ENCODE measurements at places on chromosomes 11 and 22.

- no peak for DNase-seq
Measured at GRCh38 chr22:19519041-19519926, 4.9 kb downstream of the CLDN5 start.

DNA sequence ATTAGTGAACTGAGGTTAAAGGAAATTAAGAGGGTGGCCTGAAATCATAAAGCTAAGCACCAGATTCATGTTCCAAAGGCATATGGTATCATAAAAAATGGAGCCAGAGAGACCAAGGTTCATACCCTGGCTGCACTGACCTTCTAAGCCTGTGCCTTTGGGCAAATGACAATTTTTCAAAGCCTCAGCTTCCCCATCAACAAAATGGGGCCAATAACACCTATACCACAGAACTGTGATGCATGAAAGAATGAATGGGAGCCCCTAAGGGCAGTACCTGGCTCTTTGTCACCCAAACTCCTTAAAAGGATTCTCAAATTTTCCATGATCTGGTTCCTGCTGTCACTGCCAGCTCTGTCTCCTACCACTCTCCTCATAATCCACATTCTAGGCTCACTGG is 72.5 kb downstream of the RAB30 start:
- DNase-seq: no peak

GRCh38 chr11:114318361-114318760 is 22.2 kb downstream of the NNMT start:
- no peak for DNase-seq

DNA sequence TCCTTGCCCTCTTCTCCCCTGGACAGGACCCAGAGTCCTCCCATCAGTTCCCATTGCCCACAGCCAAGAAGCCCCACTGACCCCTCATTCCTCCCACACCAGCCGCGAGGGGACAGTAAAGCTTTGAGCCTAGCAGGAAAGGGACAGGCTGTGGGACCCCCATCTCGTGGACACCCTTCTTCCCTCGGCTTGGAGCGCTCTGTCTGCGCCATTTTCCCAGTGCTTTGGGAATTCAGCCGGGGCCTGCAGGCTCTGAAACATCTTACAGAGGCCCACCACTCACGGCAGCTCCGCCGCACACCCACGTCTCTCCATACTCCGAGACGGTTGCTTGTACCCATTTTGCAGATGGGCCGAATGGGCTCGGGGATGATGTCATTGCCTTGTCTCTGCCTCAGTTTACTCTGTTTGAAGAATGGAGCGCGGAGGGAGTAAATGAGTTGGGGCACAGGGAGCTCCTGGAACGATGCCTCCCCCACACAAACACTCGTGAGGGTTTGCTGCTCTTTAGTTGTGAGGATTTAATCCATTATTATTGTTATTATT is 447.7 kb downstream of the TBC1D22A start:
- DNase-seq: no peak

GRCh38 chr11:85896876-85897275 is 41.7 kb downstream of the CCDC83 start:
- DNase-seq: no peak

GRCh38 chr11:80783561-80783960 is 1342.7 kb upstream of the TENM4 start:
- DNase-seq: no peak
